RWPE2 (cell line): ENCODE measurements at places on chromosomes 13 and 19.

DNA sequence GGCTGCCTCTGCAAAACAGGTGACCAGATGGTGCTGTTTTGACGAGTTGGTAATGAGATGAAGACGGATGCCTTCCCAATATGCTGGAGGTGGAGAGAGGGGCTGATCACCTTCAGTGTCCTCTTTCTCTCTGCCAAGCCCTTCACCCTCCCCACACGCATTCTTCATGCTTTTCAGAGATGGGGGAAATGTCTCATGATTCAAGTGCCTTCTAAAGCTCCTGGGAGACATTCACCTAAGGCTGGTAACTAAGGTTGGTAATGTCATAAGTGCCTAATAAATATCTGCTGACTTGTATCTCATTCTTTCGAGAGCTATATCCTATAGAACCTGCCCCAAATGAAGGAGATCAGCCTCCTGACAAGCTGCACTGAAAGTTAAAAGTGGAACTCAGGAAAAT, 86.2 kb upstream of the MBNL2 start:
- DNase-seq, result no peak

DNA sequence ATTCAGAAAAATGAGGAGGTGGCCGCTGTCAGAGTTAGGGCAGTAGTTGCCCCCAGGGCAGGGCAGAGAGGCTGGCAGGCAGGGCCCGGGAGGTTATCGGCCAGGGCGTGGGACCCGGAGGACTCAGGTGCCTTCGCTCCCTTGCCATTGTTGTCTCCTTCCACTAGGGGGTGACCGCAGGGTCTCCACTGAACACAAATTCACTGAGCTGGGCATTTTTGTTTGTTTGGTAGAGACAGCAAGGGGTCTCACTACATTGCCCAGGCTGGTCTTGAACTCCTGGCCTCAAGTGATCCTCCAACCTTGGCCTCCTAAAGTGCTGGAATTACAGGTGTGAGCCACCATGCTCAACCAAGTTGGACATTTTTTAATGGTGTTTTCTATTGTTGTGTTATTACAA, 25.1 kb downstream of the CARS2 start:
- no peak for DNase-seq

DNA sequence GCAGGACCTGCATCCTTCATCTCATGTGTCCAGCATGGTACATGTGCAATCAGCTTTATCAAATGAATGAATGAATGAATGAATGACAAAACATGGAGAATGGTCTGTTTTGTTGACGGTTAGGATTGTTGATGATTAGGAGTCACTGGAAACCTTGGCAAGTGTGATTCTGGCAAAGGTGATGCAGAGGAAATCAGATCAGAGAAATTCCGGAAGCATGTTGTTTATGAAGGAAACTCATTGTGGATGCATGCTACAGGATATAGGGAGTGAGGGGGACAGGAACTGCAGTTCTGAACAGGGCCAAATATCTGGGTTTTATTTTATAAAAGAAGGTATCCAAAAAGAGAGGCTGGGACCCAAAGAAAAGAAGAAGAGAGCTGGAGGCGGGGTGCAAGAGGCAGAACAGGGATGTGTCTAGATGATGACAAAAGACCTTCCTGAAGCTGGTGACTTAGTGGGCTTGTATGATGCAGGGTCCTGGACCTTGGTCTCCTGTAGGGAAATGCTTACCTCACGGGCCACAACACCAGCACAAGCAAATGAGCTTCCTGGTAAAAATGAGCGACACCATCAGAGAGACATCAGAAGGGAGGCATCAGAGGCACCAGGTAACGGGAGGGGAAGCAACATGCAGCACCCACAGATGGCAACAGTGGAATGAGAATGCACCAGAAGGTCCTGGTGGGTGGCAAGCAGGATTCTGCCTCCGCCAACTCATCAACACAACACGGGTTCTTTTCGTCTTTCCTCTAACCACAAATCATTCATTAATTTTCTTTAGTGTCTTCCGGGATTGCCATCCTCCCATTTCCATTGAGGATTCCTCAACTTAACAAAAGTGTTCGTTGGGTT, 159.6 kb downstream of the FOXO1 start:
- DNase-seq, result no peak

DNA sequence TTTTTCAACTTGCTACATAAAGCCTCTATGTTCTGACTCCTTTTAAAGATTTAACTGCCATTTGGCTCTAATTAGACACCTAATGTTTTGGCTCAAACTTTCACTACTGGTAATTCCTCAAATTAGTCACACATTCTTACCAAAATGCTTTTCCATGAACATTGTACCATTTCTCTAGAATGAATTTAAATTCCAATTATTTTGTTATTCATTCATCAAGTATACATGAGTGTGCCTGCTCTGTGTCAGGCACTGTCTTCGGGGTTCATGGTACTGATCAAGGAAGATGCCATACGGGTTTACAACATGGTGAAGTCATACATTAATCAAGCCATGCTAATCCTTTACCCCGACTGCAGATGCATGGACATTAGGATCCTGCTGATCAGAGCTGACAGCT, 69.1 kb upstream of the POSTN start:
- no peak for DNase-seq

DNA sequence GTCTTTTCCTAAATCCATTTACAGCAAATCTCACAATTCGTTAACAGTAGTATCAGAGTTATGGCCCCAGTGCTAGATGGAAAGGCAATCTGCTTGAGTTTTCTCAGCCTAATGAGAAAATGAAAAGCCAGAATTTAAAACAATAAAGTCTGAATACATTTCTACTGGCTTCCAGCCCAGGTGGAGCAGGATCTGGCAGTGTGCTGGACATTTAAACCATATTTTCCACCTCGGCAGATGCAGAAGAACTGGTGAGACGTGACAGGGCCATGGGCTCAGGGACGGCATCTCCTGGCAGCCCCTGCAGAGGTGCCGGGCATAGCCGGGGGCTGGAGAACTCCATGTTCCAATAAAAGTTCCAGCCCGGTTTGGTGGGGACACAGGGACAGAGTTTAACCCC, 7.1 kb downstream of the SMIM7 start:
- DNase-seq, result no peak

DNA sequence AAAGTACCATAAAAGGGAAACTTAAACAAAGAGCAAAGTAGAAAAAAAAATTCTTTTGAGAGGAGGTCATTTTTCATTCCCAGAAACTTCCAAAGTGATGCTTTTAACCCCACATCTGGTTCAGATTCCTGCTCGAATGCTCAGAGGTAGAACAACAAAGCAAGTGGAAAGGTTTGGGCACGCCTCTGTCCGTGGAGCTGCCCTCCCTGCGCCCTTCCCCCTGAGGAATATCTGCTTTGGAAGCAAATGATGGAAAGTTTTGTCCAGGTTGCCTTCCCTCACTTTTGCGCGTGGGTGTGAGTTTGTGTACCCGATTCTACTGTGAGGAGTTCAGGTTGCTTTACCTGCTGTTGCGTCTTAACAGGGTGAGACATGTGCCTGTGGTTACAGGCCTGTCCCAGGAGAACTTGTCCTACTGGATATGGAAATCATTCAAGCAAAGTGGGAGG, 110.2 kb downstream of the KLF5 start:
- DNase-seq, result no peak

GRCh38 chr13:76813891-76814290, 72.3 kb downstream of the KCTD12 start:
- no peak for DNase-seq

DNA sequence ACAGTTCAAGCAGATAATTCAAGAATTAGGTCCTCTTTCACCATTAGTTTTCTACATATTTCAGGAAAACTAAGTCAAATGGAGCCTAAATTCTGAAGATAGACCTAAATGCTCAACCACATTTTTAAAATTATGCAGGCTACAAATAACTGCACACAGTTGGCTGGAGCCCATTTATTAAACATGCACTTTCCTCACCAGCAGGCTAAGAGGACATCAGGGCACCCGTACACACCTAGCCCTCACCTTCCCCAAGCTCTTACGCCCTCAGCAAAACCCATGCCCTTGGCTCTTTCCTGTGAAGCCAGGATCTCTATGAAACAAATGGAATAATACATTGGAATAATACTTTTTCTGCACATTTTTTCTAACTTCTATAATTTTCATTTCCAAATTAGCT, 18.2 kb downstream of the IRS2 start:
- DNase-seq, result no peak

DNA sequence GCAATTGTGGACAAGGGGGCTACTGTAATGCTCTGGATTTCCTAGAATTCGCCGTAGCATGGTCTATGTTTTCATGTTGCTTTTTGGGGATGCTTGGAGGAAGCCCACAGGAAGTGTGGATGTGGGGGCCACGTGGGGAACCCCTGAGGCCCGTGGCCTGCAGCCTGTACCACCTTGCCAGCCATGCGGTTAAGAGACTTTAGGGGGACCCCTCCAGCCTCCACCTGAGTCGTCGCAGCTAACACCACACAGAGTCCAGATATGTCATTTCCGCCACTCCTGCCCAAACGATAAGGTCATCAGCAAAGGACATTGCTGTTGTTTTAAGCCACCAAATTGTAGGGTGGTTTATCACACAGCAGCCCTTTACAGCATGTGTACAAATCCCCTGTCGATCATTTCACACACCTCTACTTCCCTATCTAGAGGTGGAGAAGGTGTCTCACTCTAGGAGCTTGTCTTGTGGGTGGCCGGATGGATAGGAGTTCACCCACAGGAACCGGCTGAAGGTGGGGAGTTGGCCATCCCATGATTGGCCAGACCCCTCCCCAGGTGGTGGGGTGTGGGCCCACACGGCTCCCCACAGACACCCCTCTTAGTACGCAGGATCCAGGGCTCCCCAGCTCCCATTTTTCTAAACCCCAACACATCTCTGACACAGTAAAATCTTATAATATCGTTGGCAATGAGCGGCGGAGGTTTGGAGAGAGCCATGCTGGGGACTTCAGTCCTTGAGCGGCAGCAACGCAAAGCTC, 226.7 kb downstream of the TEX29 start:
- no peak for DNase-seq

DNA sequence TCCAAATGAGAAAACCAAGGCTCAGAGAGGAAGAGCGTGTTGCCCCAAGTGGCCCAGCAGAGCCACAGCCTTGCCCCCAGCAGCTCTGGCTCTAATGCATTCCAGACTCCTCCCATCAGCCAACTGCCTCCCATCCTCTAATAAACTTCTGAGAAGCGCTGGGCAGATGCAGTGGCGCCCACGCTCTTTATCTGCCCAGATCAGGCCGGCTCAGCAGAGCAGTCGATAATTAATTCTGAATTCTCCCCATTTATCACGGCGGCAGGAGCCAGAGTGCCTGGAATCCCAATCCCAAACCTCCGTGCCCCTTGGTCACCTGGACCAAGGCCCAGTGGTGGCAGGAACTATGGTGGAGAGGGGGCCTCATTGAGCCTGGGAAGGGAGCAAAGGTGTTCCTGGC, 13.9 kb downstream of the TINCR start:
- DNase-seq, result no peak

DNA sequence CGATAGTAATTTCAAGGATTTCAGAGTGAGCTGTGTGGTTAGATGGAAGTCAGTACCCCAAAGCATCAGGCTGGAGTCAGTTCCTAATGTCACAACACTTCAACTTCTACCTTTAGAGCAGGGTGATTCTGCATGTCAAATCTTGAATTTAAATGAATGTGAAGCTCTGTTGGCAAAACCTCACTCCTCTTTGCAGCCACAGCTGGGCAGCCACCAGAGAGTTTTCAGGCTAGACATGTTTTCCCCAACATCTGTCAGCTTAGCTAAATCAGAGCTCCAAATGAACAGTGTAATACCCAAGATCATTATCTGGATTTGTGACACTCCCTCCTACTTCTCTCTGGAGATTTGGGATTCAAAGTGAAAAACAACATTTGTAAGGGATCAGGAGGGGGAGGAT, 33.7 kb upstream of the OLFM4 start:
- DNase-seq, result no peak

DNA sequence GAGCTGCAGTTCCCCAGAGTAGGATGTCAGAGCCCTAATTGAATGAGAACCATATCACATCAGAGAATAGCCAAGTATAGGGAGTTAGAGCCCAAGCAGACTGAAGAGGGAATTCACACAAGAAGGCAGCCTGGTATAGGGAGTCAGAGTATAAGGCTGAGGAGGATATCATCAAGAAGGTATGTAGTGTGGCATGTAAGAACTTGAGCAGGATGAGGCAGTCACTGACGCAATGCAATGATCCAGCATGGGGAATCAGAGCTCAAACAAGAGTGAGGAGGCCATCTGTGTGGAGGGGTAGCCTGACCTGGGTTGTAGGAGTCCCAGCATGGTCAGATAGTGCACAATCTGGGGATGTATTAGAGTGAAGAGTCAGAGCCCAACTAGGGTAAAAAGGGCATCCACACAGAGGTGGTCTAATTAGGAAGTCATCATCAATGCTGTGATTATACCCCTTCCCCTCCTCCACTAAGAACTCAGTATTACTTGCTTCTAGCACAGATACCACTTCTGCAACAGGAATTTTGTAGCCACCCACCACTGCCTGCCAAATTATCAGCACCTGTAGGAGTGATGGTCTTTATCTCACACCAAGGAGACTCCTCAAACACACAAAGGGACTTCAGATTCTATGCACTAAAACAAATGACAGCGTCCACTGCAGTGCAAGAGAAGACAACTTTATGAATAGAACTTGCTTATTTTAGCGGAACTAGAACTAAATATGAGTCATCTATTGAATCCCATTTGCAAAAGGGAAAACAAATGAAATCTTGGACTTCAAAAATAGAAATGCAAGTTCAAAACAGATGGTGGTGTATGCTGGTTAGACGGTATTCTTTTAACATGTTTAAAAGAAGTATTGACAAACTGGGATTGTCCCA, 107.2 kb downstream of the FNDC3A start:
- DNase-seq, result peak; percentile 69

- no peak for DNase-seq
Observed at GRCh38 chr19:3575949-3576673, 3.4 kb downstream of the HMG20B start.

DNA sequence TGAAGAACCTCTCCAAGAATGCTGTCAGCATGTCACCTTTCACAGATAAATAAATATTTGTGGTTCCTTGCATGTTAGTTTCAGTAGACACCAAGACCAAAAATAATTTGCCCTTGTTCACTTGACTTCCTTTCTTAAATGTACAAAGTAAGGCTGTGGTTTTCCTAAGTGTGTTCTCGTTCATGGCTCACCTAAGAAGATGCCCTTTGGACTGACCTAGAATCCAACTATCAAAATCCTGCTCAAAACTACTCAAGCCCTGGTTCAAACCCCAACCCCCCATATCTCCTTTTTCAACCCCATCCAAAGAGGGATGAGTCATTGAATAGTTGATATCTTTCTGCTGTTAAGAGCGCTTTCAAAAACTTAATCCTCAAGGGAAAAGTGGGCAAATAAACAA, 247.8 kb upstream of the ZNF507 start:
- DNase-seq, result no peak

GRCh38 chr19:46447006-46447405, 18.3 kb upstream of the PNMA8C start:
- no peak for DNase-seq

DNA sequence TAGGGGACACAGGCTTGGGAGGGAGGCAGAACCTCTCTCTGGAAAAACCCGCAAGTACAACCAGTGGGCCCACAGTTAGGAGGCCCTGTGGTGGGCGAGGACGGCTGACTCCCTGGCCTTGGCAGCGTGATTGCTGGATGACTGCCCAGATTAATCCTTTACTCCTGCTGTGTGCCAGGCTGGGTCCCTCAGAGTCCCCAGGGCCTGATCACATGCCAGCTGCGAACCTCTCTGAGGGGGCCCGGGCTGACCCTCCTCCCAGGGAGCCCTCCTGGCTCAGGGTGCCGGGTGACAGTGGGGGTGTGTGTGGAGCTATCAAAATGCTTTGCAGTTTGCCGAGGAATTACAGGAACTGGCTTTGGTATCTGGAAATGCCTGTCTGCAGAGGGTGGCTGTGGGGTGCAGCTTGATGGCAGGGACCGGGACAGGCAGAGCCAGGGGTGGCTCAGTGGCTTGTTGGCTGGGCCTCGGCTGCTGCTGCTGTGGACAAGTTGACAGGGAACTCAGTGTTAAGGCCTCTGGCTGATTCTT, 48.9 kb downstream of the DNM2 start:
- no peak for DNase-seq
